IMR-90 (cell line): ENCODE measurements at places on chromosomes 3 and 15. TPM values are rescaled to one million over a fixed set of nuclear protein-coding genes. Genes with fewer than 3 reads are reported as not detected.
A peak's percentile ranks its signal among the peaks of the same experiment; 100 is the strongest.

GRCh38 chr15:32887090-32887489, 169.3 kb downstream of the GREM1 start:
- no peak for DNase-seq

DNA sequence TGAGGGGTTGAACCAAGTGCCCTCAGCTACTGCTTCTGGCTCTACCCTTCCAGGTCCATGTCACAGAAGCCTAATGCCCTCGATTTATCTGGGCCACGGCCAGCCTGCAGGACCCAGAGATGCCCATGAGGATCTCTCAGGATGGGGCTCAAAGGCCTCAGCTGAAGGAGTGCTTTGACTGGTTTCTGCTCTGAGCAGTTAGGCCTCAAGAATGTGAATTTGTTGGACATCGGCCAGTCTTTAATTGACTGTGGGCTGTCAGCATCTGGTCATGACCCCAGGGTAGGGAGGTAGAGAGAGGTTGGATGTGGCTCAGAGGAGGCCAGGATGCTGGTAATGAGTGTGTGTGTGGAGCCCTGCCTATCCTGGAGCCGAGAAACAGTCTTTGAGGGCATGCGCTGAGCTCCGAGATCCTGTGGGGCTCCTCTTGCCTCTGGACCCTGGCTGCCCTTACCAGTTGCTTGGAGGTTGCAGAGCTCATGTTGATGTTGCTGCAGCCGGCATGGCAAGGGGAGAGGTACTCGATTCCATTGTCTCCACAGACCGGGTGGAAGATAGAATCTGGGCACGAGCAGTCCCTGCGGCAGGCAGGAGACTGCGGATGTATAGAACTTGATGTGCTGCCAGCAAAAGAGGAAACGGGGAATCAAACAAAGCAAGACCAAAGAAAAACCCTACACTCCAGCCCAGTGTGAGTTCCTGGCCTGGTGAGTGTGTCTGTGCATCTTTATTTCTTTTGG, 49.1 kb upstream of the RAB6B start:
- peak; percentile 69 for DNase-seq

GHSR gene
- not detected in 2 replicates for total RNA-seq

- no peak for DNase-seq
Measured at GRCh38 chr3:66642484-66642883, 141.7 kb upstream of the LRIG1 start.

GRCh38 chr15:57216288-57216687, 160.0 kb upstream of the CGNL1 start:
- peak; percentile 94 for DNase-seq

GRCh38 chr3:144011251-144011799, 39.7 kb downstream of the DIPK2A start:
- peak; percentile 13 for DNase-seq

GRCh38 chr15:58705105-58705504, 44.4 kb downstream of the ADAM10 start:
- DNase-seq: no peak

DNA sequence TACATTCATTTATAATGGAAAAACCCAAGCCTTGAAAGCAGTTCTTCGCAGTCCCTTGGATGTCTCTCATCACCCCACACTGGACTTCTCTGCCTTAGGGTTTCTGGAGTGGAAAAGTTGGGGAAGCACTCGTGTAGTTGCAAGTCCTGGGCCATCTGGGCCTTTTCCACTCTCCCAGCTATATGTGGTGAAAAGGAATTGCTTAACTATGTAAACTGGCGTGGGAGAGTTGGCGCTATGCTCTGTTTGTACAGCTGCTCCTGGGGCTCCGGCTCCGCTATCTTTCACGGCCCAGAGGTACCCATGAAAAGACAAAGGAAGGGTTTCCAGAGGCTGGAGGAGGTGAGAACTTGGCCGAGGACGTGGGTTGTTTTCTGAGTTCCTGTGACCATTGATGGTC, 81.1 kb upstream of the MYZAP start:
- DNase-seq: peak; percentile 93

CA12 gene
- 33.7 and 36.4 TPM in 2 replicates for total RNA-seq

- DNase-seq: peak; percentile 36
Measured at GRCh38 chr3:39013289-39013688, 38.5 kb downstream of the SCN11A start.

DNA sequence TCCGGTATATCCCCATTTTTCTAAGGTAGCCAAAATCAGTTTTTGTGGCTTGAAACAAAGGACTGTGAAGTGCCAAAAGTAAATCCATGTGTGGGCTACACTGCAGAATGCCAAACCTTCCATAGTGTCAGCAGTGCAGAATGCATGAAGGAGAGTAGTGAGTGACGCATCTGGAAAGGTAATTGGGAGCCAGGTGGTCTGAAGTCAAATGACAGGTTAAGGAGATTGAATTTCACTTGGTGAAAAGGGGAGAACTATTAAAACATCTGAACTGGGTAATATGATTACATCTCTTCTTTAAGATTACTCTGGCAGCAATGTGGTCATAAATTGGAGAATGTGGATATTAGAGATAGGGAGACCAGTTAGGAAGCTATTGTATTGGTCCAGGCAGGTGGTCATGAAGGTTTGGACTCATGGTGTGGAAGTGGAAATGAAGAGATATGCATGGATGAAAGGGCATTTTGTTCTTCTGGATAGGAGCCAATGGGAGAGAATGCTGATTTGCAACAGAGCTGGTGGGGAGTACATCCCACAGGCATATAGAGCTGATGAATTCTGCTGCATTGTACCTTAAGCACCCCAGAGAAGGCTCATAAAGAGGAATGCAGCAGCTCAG, 118.2 kb downstream of the ECT2 start:
- DNase-seq: no peak

ADIPOQ gene
- not detected in 2 replicates for total RNA-seq

CNTN3 gene
- total RNA-seq: 3.3 and 3.6 TPM in 2 replicates

- DNase-seq: no peak
Measured at GRCh38 chr3:111824351-111824750, 34.7 kb upstream of the PHLDB2 start.

GRCh38 chr15:92984161-92984560, 84.0 kb downstream of the CHD2 start:
- no peak for DNase-seq

DNA sequence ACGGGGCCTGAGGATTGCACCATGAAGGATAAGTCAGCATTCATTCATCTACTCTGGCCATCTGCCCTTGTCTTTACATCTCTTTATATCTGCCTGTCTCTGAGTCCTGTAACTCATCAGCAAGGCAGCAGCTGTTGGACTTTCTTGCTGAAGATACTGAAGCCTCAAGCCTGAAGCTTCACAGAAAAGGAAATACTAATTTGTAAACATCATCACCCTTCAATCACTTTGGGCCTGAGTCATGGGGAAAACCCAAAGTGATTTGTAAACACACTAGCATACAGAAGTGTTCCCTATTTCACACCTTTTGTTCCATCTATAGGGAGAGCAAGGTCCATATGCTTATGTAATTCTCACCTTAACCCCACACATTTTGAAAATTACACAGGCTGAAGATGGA, 928.2 kb downstream of the EPHA3 start:
- DNase-seq: no peak

TFRC gene
- 156 and 207 TPM in 2 replicates for total RNA-seq

DNA sequence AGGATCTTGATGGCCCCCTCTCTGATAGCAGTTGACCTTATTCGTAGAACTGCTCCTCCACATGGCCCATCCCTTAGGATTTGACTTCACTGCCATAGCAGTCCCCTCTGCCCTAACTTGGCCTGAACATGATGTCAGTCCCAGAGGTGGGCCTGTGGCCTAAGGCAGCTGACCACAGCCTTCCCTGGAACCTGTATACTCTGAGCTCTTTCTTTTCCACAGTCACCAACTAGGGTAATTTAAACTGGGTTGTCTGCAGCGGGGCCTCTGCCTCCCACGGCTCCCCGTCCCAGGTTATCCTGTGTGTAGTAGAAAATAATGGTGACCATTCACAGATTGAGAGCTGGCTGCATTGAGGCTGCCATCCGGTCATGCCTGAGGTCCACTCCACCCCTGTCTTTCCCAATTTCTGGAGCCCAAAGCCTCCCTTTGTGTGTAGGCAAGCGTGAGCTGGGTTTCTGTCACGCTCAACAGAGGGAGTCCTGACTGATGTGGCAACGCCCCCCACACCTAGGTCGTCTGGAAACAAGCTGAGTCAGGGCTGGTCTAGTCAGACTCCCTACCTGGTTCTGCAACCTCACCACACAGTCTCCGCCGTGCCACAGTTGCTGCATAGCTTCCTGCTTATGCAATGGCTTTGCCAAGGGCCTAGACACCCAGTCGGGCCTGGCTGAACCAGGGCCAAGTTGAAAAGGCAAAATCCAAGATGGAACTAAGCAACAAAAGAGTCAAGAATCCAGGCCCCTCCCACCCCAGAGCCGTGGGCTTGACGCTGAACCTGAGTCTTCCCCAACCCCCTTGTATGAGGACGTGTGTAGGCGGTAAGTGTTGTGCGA, 284.5 kb downstream of the XXYLT1 start:
- DNase-seq: no peak

DNA sequence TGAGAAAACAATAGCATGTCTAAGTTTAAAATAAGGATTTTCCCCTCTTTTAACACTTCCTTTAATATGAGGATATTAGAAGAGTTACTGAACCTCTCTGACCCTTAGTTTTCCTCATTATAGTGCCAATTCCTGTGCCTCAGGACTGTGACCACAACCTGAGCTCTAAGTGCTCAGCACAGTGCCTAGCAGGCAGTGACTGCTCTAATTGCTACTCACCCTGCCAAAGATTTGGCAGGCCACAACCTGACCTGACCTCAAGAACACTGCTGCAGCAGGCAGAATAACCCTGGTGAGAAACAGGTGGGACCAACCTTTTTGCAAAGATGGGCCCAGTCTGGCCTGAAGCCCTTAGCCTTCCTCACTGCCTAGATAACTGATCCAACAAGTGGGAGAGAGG, 35.7 kb downstream of the NBEAL2 start:
- DNase-seq: no peak

TRPM1 gene
- total RNA-seq: 0.28 TPM in 1 of 2 replicates, not detected in the other

GRCh38 chr15:96703091-96703490, 372.6 kb downstream of the NR2F2 start:
- DNase-seq: no peak

DNA sequence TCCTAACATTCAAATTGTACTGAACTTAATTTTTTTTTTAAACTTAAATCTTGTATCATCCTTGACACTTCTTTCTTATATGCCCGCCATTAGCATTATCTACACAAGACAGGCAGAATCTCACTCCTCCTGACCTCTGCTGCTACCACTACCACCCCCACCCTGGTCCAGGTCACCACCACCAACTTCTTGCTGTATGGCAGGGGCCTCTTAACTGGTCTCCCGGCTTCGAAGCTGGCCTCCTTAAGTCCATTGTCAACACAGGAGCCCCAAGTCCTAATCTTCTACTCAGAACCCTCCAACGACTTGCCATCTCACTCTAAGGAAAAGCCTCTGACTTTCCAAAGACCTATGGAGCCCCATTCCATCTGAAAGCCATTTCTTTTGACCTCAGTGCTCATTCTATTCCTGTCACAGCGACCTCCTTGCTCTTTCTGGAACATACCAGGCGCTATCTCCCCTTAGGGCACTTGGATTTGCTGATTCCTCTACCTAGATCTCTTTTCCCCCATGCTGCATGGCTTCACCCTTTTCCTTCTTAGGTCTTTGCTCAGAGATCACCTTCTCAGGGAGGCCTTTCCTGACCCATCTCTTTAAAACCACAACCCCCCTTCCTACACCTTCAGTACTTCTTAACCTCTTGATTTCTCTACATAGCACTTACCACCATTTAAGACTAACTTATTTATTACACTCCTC, 2.6 kb downstream of the PRC1 start:
- no peak for DNase-seq

GRCh38 chr3:62238431-62238830, 134.9 kb downstream of the FEZF2 start:
- DNase-seq: no peak

SIDT1 gene
- not detected in 2 replicates for total RNA-seq

GRCh38 chr3:170414202-170414663, 4.4 kb upstream of the CLDN11 start:
- DNase-seq: peak; percentile 93

DNA sequence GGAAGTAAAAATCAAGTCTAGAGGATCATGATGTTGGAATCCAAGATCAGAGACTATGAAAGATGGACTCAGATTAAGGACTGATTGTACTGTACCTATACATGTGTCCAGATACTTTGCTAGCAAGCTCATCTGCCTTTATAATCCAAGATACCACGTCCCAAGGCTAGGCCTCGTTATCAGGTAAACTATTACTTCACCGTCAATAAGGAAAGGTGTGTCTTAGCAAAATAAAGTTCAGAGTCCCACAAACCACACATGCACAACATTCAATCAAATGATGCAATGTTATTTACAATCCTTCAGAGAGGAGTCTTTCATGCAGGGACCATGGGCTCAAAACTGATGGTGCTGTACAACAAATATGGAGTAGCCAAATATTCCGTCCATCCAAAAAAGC, 1092.9 kb downstream of the IGSF11 start:
- no peak for DNase-seq

CPNE4 gene
- total RNA-seq: not detected in 2 replicates

HHLA2 gene
- total RNA-seq: not detected in 2 replicates

DNA sequence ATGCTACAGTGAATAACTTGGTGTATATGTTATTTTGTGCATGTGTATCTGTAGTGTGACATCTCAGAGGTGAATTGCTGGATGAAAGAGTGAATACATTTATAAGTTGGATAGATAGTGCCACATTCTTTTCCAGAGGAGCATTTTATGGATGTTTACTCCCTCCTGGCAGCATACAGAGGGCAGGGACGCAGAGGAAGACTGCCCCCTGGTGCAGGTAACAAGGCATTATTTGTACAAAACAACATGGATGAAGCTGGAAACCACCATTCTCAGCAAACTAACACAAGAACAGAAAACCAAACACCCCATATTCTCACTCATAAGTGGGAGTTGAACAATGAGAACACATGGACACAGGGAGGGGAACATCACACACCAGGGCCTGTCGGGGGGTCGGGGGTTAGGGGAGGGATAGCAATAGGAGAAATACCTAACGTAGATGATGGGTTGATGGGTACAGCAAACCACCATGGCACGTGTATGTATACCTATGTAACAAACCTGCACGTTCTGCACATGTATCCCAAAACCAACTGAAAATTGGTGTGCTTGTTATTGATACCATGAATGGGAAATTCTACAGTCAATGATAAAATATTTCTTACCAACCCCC, 57.9 kb upstream of the CTXND1 start:
- DNase-seq: peak; percentile 34

PLXNA1 gene
- total RNA-seq: 13.6 and 14.4 TPM in 2 replicates

GRCh38 chr3:42149975-42150374, 58.8 kb downstream of the TRAK1 start:
- DNase-seq: no peak

BSN gene
- total RNA-seq: under 0.01 TPM in 2 replicates

DNA sequence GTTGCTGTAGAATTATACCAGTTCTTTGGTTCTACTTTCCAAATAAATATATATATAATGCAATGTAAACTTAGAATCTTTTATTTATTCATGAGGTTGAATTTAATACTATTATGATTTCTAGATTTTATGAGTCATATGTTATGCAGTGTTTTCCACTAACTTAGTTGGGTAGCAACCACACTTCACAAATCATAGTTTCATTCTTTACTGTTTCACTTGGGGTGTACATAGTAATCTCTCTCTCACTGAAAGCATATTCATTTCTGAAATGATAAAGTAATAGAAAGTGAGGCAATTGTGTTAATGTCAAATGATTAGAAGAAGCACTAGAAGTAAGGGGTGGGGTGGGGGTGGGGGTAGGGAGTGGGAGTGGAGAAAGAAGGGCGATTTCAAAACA, 52.6 kb downstream of the IQCH start:
- DNase-seq: peak; percentile 63

- DNase-seq: no peak
Measured at GRCh38 chr15:44542596-44542995, 5.6 kb downstream of the EIF3J start.

TLR9 gene
- not detected in 2 replicates for total RNA-seq

CHRNA3 gene
- not detected in 2 replicates for total RNA-seq
